ENCODE measurements at places on chromosomes 11 and 22. TPM values are rescaled to one million over a fixed set of nuclear protein-coding genes. Genes with fewer than 3 reads are reported as not detected.
A peak's percentile ranks its signal among the peaks of the same experiment; 100 is the strongest.

GRCh38 chr11:115696563-115696962 is 192.3 kb upstream of the CADM1 start:
- no peak overlapping the region for H3K27ac ChIP-seq
- H3K4me1 ChIP-seq, result peaks cover 9% of the 10 kb centered on the region
- no peak for DNase-seq

DNA sequence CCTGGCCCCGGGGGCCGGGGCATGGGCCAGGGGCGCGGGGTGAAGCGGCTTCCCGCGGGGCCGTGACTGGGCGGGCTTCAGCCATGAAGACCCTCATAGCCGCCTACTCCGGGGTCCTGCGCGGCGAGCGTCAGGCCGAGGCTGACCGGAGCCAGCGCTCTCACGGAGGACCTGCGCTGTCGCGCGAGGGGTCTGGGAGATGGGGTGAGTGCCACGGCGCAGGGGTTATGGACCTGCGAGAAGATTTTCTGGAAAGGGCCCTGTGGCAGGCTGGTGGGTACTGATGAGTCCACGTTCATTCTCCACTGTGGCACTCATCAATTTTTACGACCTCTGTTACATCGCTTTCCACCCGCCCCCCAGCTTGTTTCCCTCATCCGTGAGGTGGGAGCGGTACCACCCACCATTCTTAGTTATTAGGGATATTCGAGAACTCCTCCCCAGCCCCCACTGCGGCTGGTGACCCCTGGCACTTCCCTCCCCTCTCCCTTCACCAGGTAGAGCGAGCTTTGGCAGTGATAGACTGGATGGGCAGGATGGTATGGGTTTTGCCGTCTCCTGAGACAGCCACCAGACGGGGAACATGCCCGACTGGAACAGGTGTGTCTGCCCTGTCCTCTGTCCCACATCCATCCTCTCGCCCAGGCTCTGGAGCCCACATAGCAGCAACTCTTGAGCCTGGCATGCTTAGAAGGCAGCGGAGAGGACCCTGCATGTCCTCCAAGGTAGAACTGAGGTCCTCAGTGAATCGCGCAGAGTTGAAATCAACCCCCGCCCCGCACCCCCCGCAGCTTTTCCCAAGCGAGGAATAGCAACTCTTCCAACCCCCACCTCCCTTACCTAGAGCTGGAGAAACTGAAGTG is 562 bp downstream of the DGAT2 start:
- peak overlapping the region; percentile 75 for H3K4me3 ChIP-seq
- peaks cover 24% of the 10 kb centered on the region for H3K27me3 ChIP-seq
- DNase-seq, result peak; percentile 81
- H3K4me1 ChIP-seq, result no peaks in the 10 kb centered on the region

GRCh38 chr11:3109434-3109833 is 52.2 kb upstream of the CARS1 start:
- H3K36me3 ChIP-seq, result no peaks in the 10 kb centered on the region
- no peaks in the 10 kb centered on the region for H3K27me3 ChIP-seq
- H3K4me1 ChIP-seq, result no peaks in the 10 kb centered on the region
- DNase-seq, result no peak
- H3K4me3 ChIP-seq, result no peak overlapping the region
- H3K27ac ChIP-seq, result no peak overlapping the region

- H3K27me3 ChIP-seq, result no peaks in the 10 kb centered on the region
- no peak overlapping the region for H3K4me3 ChIP-seq
- no peaks in the 10 kb centered on the region for H3K4me1 ChIP-seq
- no peak for DNase-seq
- H3K36me3 ChIP-seq, result no peaks in the 10 kb centered on the region
Measured at GRCh38 chr11:70712471-70712870, 314.1 kb downstream of the CTTN start.

DNA sequence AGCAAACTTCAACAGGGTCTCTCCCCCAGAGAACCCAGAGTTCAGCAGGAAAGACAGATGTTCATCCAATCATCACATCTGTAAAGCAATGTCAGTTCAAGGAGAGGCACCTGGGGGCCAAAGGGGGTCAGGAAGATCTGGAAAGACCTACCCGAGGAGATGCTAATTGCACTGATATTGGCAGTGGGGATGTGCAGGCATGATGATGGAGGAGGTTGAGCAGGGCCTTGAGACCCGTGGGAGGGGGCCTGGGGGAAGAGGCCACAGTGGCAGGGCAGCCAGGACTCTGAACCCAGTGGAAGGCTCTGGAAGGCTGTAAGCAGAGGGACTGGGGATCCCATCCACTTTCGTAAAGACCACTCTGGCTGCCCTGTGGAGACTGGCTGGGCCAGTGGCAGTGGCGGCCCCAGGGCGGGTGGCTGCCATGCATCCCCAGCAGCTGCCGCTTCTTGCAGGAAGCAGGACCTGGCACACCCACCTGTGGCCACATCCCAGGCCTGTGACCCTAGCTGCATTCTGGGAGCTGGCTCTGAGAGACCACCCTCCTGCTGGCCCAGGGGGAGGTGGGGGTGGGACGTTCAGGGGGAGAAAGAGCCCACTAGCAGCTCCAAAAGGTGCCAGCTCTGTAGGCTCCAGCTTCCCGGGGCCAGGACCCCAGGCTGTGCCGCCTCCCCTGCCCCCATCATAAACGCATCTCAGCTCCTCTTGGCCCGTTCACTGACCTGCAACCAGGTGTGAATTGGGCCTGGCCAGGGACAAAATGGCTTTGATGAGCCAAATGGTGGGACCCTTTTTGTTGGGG is 59.9 kb upstream of the FGF3 start:
- no peaks in the 10 kb centered on the region for H3K36me3 ChIP-seq
- no peaks in the 10 kb centered on the region for H3K4me1 ChIP-seq
- H3K27me3 ChIP-seq, result no peaks in the 10 kb centered on the region
- no peak overlapping the region for H3K27ac ChIP-seq

Gene SLC1A2
- total RNA-seq, result 13.5 TPM

Gene SHISAL1
- 0.36 TPM for total RNA-seq

Gene RANGAP1
- total RNA-seq, result 55.7 TPM

Gene MFRP
- total RNA-seq, result not detected

Gene OR4C45
- total RNA-seq, result not detected
